ENCODE measurements at places on chromosomes 4 and X. TPM values are rescaled to one million over a fixed set of nuclear protein-coding genes. Genes with fewer than 3 reads are reported as not detected.

RAB9B gene
- polyA plus RNA-seq, result 0.28 TPM

FABP2 gene
- not detected for polyA plus RNA-seq

MAEA gene
- 106 TPM for polyA plus RNA-seq

ZMAT1 gene
- not detected for polyA plus RNA-seq

CSAG2 gene
- polyA plus RNA-seq, result not detected

SORCS2 gene
- 0.01 TPM for polyA plus RNA-seq

ETDB gene
- polyA plus RNA-seq, result not detected

PABPC1L2B gene
- not detected for polyA plus RNA-seq

MAGEC3 gene
- polyA plus RNA-seq, result not detected

UCP1 gene
- not detected for polyA plus RNA-seq

SMIM10L2A gene
- 1.3 TPM for polyA plus RNA-seq

ALG13 gene
- 50.8 TPM for polyA plus RNA-seq

SSX3 gene
- not detected for polyA plus RNA-seq

PTPN13 gene
- 23.5 TPM for polyA plus RNA-seq

LGI2 gene
- polyA plus RNA-seq, result 0.69 TPM

CXorf49 gene
- polyA plus RNA-seq, result not detected

USP26 gene
- polyA plus RNA-seq, result not detected

CT45A3 gene
- polyA plus RNA-seq, result not detected

TMEM47 gene
- 0.10 TPM for polyA plus RNA-seq

NLGN4X gene
- polyA plus RNA-seq, result 2.0 TPM

ZNF182 gene
- polyA plus RNA-seq, result 1.4 TPM

IL13RA1 gene
- 27.8 TPM for polyA plus RNA-seq

F8A1 gene
- 3.5 TPM for polyA plus RNA-seq

RTL9 gene
- 0.14 TPM for polyA plus RNA-seq

CTAG2 gene
- not detected for polyA plus RNA-seq

CPE gene
- 3.8 TPM for polyA plus RNA-seq

TMEM150C gene
- 0.16 TPM for polyA plus RNA-seq

CT45A1 gene
- not detected for polyA plus RNA-seq

PJA1 gene
- 13.9 TPM for polyA plus RNA-seq

PCDH10 gene
- polyA plus RNA-seq, result not detected

SSX4 gene
- not detected for polyA plus RNA-seq

SHISA3 gene
- polyA plus RNA-seq, result not detected

ACOX3 gene
- 6.0 TPM for polyA plus RNA-seq

SMARCAD1 gene
- 18.4 TPM for polyA plus RNA-seq

C4orf54 gene
- polyA plus RNA-seq, result not detected

CXCL10 gene
- polyA plus RNA-seq, result 0.72 TPM

BMP3 gene
- polyA plus RNA-seq, result not detected

ADH1C gene
- not detected for polyA plus RNA-seq
